ENCODE measurements at places on chromosomes 11 and 22.

- DNase-seq, result no peak
Observed at GRCh38 chr11:85695546-85695945, 9.6 kb upstream of the CCDC89 start.

DNA sequence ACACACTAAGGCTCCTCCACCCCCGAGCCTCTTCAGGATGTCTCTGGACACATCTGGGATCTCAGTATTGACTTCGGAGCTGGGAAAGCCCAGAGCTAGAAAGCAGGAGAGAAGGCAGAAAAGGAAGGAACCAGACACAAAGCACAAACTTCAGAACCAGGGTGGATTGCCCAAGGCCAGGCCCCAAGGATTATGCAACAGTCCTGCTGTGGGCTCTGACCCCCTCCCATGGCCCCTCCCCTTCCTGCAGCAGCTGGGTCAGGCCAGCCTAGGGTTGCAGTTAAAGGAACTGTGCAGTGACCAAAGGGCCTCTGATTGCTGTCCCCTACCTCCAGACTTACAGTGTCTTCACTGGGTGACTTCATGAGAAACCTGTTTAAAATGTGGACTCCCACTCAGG is 5.3 kb downstream of the KCNE3 start:
- DNase-seq, result no peak

DNA sequence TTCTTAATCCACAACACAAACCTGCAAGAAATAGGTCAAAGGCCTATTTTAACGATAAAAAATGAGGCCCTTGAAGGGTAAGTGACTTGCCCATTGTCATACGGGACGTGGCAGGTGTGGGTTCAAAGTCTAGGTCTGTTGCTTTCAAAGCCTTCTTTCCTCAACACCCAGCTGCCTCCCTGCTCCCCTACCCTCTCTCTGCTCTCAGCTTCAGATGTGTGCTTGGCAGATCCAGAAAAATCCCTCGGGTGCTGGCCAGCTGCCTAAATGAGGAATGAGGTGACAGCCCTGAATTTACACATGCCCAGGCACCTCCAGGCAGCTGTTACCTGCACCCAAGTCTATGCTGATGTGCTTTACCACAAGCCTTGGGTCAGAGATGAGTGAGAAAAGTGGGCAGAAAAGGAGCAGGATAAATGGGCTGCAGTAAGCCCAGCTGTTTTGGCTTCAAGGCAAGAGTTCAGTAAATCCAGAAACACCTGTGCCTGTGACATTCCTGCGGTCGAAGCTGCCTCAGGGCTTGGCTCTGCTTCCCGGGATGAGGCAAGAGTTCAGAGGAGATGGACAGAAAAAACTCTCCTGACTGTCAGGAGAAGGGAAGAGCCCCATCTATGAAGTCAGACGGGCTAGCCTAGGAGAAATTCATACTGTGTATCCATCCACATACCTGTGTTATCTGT is 49.9 kb upstream of the LDLRAD3 start:
- DNase-seq, result no peak

- DNase-seq, result no peak
Observed at GRCh38 chr22:45083659-45084305, 74.0 kb upstream of the PHF21B start.

DNA sequence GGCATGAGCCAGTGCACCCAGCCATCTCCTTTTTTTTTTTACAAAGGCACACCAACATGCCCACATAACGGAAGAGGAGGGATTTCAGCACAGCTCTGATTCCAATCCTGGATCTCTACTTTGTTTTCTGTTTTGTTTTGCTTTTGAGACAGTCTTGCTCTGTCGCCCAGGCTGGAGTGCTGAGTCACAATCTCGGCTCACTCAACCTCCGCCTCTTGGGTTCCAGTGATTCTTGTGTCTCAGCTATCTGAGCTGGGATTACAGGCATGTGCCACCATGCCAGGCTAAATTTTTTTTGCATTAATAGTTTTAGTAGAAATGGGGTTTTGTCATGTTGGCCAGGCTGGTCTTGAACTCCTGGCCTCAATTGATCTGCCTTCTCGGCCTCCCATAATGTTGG is 28.1 kb downstream of the VSTM5 start:
- DNase-seq, result no peak

- no peak for DNase-seq
Observed at GRCh38 chr11:94545264-94546161, 1.8 kb downstream of the FUT4 start.

Measured in NCI-H1417 treated with DMSO at 0.1 percent for 48 hours (cell line).